ENCODE measurements at places on chromosomes 12 and 14. TPM values are rescaled to one million over a fixed set of nuclear protein-coding genes. Genes with fewer than 3 reads are reported as not detected.

PLEKHH1 gene
- total RNA-seq, result 35.6 TPM

CLEC9A gene
- 1.2 TPM for total RNA-seq

TGFB3 gene
- total RNA-seq, result 57.9 TPM

CRACR2A gene
- 5.3 TPM for total RNA-seq

AICDA gene
- total RNA-seq, result 2.2 TPM

PUS7L gene
- total RNA-seq, result 11.6 TPM

PLEKHG7 gene
- total RNA-seq, result 0.29 TPM

HOXC10 gene
- total RNA-seq, result not detected

OR4E2 gene
- total RNA-seq, result not detected

- DNase-seq, result no peak
These were observed 78.6 kb downstream of the LRRC9 start for GRCh38 chr14:59998564-59998963.

- no peak for DNase-seq
These were observed 233.0 kb downstream of the SLC41A2 start for GRCh38 chr12:104724992-104725585.

- no peak for DNase-seq
These were observed 107.1 kb downstream of the TTC8 start for GRCh38 chr14:88931321-88932110.

DNA sequence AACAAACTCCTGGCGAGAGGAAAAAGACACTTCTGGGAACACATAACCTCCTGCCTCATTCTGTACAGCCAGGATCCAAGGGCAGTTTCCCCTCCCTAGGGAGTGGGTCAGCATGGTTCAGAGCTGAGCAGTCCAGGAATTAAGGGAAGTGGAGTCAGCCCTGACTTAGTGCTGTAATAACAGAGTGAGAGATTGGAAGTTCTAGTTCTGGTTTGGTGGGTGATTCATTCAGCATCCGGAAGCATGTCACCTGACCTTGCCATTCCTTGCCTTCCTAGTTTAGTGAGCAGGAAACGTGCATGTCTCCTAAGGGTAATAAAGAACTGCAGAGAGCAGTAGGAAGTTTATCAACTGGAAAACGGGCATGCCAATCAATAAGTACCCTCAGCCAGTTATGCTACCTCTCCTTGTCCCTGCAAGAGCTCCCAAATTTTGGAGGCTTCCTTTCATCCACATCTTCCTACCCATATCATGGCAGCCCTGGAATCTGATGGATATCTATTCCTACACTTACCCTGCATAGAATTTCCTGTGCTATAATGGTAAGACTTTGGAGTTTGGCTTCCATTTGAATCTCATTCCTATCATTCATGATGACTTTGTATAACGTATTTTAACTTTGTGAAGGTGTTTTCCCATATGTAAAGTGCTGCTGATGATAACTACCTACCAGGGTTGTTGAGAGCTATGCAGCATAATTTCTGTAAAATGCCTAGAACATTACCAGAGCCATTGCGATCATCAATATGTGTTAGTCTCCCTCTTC, 28.5 kb upstream of the MAGOHB start:
- peak; percentile 35 for DNase-seq

DNA sequence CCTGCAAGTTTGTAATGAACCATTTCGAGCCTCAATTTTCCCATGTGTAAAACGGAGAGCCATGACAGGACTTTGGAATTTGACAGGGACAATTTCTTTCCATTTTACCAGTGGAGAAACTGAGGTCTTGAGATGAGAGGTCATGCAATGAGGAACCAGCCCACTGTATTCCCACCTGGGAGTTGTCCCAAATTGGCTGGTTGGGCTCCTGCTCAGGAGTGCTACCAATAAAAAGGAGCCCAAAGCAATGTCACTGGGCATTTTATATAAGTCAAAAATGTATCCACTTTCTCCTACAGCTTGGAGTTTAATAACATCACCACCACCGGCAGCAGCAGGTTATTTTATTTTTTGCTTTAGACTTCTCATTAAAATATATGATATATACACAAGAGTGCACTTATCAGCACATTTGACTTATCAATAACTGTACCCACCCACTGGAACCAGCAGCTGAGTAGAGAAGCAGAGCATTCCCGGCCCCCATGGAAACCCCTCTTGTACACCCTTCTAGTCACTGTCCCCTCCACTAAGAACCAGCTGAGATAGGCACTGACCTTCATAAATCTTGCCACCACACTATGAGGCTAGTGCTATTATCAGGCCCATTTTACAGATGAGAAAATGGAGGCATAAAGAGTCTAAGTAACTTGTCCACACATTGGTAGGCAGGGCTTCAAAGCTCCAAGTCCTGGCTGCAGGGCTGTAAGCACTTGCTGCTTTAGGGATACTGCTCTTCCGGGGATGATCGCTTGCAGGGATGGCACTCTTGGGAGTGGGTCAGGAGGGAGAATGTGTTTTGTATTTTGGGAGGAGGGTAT, 25.3 kb upstream of the RBM19 start:
- DNase-seq, result no peak

DNA sequence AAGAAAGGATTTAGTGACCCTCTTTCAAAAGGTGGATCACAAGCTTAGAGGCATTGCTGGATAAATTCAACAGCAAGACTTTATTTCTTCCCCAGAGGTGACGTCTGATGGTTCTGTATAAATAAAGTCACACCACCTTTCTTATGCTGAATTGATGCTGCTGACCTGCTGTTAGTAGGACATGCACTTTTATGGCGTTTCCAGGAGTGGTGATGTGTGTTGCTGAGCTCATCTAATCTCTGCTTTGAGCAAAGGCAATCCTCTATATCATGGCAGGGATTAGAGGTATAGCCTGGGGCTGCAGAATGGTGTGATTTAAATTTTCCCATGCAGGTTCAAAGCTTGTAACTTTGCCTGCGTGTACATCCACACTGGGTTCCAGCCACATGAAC, 94.9 kb downstream of the ETV6 start:
- DNase-seq, result no peak

GRCh38 chr12:92370828-92371227, 225.2 kb upstream of the BTG1 start:
- no peak for DNase-seq

- no peak for DNase-seq
These were observed 219.2 kb upstream of the RGS6 start for GRCh38 chr14:71713016-71713415.

GRCh38 chr12:106081606-106082005, 57.1 kb downstream of the NUAK1 start:
- DNase-seq, result no peak

GRCh38 chr14:22088614-22089342, 415.2 kb upstream of the OR4E1 start:
- no peak for DNase-seq

DNA sequence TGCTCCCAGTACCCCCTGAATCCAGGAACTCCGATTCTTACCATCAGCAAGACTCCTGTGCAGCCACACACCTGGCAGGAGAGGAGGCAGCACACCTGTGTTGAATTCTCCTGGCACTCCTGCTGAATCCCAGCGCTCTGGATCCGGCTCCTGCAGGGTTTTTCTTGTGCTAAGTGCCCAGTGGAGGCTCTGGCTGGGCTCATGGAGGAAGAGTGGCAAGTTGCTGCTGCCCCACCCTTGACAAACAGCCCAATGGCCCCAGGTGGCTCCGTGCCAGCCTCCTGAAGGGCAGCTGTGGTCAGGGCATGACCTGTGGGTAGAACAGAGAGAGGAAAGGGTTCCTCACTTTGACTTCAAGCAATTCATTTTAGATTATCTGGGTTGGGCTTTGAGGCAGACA, 20.0 kb downstream of the CRACR2A start:
- peak; percentile 69 for DNase-seq

GRCh38 chr12:6461401-6462233, 8.9 kb downstream of the VAMP1 start:
- peak; percentile 72 for DNase-seq

DNA sequence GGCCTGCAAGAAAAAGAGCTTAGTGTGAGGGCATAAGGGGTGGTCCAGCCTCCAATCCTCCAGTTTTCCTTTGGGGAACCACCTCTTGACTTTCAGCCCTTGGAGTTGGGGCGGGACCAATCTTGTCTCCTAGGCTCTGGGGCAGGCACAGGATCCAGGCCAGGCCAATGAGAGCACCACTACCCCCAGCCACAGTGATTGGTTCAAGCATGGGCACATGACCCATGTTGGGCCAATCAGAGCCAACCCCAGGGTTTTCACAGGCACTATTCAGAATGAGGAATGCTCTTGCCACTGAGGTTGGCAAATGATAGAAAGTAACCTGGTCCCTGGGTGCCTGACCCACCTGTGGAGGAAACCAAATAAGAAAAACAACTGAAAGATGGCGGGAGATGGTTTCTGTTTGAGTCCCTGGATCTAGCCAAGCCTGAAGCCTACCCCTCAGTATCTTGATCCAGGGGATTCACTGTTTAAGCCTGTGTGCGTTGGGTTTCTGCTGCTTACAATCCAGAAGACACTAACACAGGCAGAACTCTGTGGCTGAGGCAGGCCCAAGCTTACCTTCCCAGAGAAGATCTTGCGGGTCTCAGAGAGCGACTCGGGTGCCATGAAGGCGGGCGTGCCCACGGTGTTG, 42.9 kb downstream of the P2RX4 start:
- DNase-seq, result no peak

GRCh38 chr12:68376901-68377300, 44.7 kb upstream of the MDM1 start:
- DNase-seq, result no peak

DNA sequence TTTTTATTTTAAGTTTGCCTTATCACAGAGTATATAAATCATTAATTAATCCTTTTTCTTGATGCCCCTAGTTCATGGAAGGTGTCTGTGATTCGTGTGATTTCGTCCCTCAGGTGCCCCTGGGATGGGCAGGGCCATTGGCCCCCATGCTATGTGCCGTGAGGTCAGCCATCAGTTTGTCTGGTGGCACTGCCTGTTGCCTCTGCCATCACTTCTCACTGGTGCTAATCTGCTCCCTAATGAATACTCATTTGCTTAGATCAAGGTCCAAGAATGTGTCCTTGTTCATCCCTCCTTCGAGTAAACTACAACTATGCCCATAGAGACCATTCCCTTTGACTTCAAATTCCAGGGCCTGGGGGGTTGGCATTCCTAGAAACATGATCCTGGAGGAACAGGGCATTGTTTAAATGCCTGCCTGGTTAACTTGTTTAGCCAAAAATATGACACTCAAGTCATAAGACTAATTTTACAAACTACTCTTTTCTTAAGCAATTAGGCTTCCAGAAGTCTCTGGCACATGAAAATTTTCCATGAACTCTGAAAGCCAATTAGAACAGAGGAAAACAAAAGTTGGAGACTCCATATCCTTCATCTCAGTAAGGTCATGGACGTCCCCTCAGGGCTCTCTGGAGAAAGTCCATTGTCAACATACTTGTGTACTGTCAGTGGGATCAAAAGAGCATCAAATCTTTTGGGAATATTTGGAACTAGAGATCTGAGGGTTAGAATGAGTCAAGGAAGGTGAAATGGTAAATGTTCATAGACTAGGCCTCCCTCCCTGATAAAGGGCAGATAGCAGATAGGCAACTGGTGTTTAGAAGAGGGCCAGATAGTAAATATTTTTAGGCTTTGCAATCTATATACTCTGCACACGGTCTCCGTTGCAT, 90.9 kb upstream of the PLXNC1 start:
- no peak for DNase-seq

- no peak for DNase-seq
These were observed 11.9 kb upstream of the CIPC start for GRCh38 chr14:77086017-77086727.

- no peak for DNase-seq
These were observed 93.6 kb downstream of the TTC7B start for GRCh38 chr14:90722590-90722989.

GRCh38 chr12:90216020-90216552, 507.4 kb upstream of the ATP2B1 start:
- no peak for DNase-seq

DNA sequence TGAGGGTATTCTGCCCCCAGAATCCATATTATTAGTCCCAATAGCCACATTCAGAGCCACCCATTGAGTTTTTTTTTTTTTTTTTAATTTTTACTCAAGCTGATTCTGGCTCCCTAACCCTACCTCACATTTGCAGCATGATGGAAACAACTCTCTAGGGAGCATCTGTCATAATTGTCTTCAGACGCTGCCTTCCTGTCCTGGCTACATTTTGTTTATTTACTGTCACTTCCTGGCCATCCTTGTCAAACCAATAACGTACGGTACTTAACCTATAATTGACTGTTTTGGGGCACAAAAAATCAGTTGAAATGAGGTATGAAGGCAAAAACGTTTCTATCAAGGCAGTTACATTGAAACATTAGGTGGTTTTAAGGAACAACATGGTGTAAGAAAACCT, 2.1 kb downstream of the GLIPR1 start:
- DNase-seq, result no peak

DNA sequence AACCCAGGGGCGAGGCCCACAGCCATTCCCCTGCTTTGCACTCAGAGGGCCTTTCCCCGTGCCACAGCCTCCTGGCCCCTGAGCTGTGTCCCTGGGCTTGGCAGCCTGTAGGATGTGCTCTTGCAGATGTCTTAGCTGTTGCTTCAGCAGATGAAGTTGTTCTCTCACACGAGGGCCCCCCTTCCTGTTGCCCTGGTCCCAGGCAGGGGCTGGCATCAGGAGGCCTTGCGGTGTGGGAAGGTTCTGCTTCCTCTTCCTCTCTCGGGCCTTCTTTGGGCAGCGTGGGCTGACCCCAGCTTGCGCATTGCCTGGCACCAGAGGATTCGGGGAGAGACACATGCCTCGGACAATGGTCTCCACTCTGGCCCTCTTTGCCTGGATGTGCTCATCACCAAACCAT, 12.7 kb downstream of the PROX2 start:
- DNase-seq, result no peak

- no peak for DNase-seq
These were observed 146.1 kb downstream of the KITLG start for GRCh38 chr12:88433997-88434703.

- no peak for DNase-seq
These were observed 81.7 kb upstream of the CCDC91 start for GRCh38 chr12:28108599-28108998.

GRCh38 chr12:104578453-104578852, 121.7 kb downstream of the CHST11 start:
- no peak for DNase-seq

GRCh38 chr12:26496170-26496569, 300.8 kb downstream of the SSPN start:
- no peak for DNase-seq

DNA sequence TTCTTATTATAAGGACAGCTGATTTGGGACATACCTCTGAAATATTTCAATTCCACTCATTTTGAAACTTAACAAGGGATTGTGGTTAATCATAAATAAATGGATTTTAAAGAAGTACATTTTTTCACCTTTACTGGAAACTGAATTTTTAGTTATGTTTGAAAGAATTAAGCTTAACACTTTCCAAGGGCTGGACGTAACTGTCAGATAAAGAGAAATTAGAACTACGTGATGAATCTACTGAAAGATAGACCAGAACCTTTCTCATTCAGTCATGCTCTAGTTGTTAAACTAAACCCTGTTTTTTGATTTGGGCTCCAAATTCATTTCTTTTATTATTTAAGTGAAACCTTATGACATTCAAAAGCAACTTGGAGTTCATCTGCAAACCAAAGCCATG, 1892.1 kb upstream of the SEL1L start:
- DNase-seq, result no peak

- peak; percentile 70 for DNase-seq
These were observed 3.4 kb downstream of the TAMALIN start for GRCh38 chr12:52010152-52010622.

All from mucosa of gallbladder (tissue), 1 donor.